ENCODE measurements at places on chromosomes 7 and 10. TPM values are rescaled to one million over a fixed set of nuclear protein-coding genes. Genes with fewer than 3 reads are reported as not detected.

GRCh38 chr7:36895192-36895591 lies 170.9 kb upstream of the AOAH start:
- no peak for DNase-seq
- H3K27me3 ChIP-seq: no peaks in the 10 kb centered on the region
- no peak overlapping the region for H3K27ac ChIP-seq
- no peaks in the 10 kb centered on the region for H3K36me3 ChIP-seq
- H3K4me1 ChIP-seq: no peaks in the 10 kb centered on the region
- no peak overlapping the region for H3K4me3 ChIP-seq

The KRIT1 gene
- total RNA-seq: 37.8 TPM

- DNase-seq: no peak
- peaks cover 6% of the 10 kb centered on the region for H3K36me3 ChIP-seq
- H3K4me3 ChIP-seq: peak overlapping the region; percentile 98
- H3K4me1 ChIP-seq: peaks cover 46% of the 10 kb centered on the region
These were observed 2.7 kb downstream of the CUL1 start for GRCh38 chr7:148701414-148701813.

GRCh38 chr7:157660971-157661610 lies 324.3 kb downstream of the DNAJB6 start:
- H3K36me3 ChIP-seq: no peaks in the 10 kb centered on the region
- H3K27ac ChIP-seq: no peak overlapping the region
- H3K27me3 ChIP-seq: peaks cover 1% of the 10 kb centered on the region
- H3K4me1 ChIP-seq: no peaks in the 10 kb centered on the region
- no peak for DNase-seq

DNA sequence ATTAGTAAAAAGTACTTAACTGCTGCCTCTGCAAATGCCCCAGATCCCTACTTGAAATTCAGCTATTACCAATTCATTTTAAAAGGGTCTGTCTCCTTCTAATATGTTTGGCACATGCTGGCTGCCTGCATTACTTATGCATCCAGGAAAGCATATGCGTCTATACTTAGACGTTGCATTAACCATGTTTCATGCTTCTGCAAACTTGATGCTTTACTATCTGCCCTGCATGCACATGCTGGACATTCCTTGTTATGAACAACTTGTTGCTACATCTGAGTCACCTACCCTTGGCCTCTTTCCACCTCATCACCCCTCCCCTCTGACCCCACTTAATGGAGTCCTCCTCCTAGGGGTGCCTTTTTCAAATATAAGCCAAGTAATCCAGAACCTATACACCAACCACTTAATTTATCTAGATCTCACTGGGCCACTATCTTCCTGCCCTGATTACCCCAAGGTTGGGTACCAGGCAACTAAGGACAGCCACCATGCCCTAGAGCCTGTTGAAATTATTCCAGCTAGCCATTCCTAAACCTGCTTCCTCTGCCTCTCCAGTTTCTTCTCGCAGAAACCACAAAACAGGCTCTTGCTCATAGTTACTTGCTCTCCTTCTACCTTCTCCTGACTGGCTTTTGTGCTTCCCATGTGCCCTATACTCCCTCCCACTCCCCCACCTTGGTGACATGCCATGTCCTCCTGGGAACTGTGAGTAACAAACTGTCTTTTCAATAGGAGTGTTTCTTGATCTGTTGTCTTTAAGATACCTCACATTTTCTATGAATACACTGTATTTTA lies 1187.9 kb downstream of the REEP3 start:
- H3K4me1 ChIP-seq: peaks cover 1% of the 10 kb centered on the region
- H3K4me3 ChIP-seq: no peak overlapping the region
- no peaks in the 10 kb centered on the region for H3K27me3 ChIP-seq
- no peak for DNase-seq
- H3K27ac ChIP-seq: no peak overlapping the region

GRCh38 chr10:104614245-104614831 lies 26.8 kb upstream of the SORCS3 start:
- no peaks in the 10 kb centered on the region for H3K4me1 ChIP-seq
- H3K27me3 ChIP-seq: no peaks in the 10 kb centered on the region
- H3K36me3 ChIP-seq: peaks cover 2% of the 10 kb centered on the region
- no peak overlapping the region for H3K4me3 ChIP-seq
- H3K27ac ChIP-seq: no peak overlapping the region

GRCh38 chr10:130430291-130430690 lies 294.1 kb downstream of the GLRX3 start:
- no peak for DNase-seq
- no peak overlapping the region for H3K4me3 ChIP-seq
- no peak overlapping the region for H3K27ac ChIP-seq
- no peaks in the 10 kb centered on the region for H3K4me1 ChIP-seq

GRCh38 chr7:3282457-3282856 lies 18.6 kb upstream of the SDK1 start:
- no peaks in the 10 kb centered on the region for H3K27me3 ChIP-seq
- no peak overlapping the region for H3K4me3 ChIP-seq
- peaks cover 15% of the 10 kb centered on the region for H3K36me3 ChIP-seq

The EGFR gene
- 12.8 TPM for total RNA-seq

The TRRAP gene
- total RNA-seq: 68.7 TPM

GRCh38 chr7:158645842-158646241 lies 58.2 kb upstream of the PTPRN2 start:
- peak overlapping the region; percentile 85 for H3K27ac ChIP-seq
- peaks cover 6% of the 10 kb centered on the region for H3K4me1 ChIP-seq
- H3K27me3 ChIP-seq: no peaks in the 10 kb centered on the region
- no peak for DNase-seq
- H3K36me3 ChIP-seq: no peaks in the 10 kb centered on the region
- H3K4me3 ChIP-seq: no peak overlapping the region

- H3K4me1 ChIP-seq: peaks cover 3% of the 10 kb centered on the region
- no peaks in the 10 kb centered on the region for H3K36me3 ChIP-seq
- no peak for DNase-seq
- H3K27me3 ChIP-seq: no peaks in the 10 kb centered on the region
These were observed 232.1 kb upstream of the PCLO start for GRCh38 chr7:83394776-83395175.

The PDZD7 gene
- total RNA-seq: 1.5 TPM

DNA sequence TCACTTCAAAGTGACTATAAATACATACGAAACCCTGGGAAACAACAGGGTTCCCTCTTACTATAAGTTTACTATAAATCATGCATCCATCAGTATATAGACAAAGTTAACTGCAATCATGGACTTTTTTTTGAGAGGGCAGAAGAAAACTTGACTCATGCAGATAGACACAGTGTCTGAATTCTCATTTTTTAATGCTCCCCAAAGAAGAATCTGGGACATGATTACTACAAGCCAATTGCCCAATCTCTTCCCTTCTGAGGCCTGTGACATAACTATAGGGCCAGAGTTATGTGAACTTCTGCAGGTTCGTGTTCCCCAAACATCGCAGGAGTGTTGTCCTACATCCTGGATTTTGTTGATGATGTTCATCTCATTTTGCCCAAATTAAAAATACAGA lies 376.5 kb downstream of the KCNMA1 start:
- H3K4me1 ChIP-seq: no peaks in the 10 kb centered on the region
- H3K36me3 ChIP-seq: peaks cover 9% of the 10 kb centered on the region
- no peak overlapping the region for H3K27ac ChIP-seq
- no peak overlapping the region for H3K4me3 ChIP-seq
- peaks cover 4% of the 10 kb centered on the region for H3K27me3 ChIP-seq

The FANK1 gene
- 0.59 TPM for total RNA-seq

- peaks cover 16% of the 10 kb centered on the region for H3K4me1 ChIP-seq
- no peaks in the 10 kb centered on the region for H3K36me3 ChIP-seq
- DNase-seq: peak; percentile 62
- H3K4me3 ChIP-seq: peak overlapping the region; percentile 35
- peak overlapping the region; percentile 90 for H3K27ac ChIP-seq
These were observed 84.0 kb downstream of the GSAP start for GRCh38 chr7:77331938-77332695.

DNA sequence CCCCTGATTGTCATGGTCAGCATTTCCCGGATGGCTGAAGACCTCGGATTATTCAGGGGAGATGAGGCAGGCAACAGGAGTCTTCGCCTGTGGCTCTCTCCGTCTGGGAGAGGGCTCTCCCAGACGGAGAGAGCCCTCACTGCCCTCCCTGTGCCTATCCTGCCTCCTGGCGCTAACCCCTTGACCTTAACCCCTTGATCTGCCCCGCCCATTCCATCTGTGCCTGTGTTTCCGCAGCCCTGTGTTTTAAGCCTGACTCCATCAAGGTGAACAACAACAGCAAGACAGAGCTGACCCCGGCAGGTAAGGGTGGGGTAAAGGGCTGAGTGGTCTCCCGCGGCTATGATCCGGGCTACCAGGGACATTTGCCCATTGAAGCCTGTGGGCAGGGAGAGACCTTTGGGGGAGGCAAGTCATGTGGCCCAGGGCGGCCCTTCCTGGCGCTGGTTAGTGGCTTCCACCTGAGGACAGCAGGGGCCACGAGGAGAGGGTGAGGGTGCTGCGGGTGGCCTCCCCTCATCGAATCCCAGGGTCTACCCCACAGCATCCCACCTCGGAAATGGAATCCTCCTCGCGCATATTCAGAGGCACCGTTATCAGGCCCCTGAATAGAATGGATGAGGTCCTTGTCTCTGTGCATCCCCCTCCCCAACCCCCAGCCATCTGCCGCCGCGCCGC lies 4.2 kb upstream of the MUC12 start:
- H3K4me3 ChIP-seq: peak overlapping the region; percentile 94
- H3K27me3 ChIP-seq: peaks cover 21% of the 10 kb centered on the region
- peak; percentile 47 for DNase-seq
- no peaks in the 10 kb centered on the region for H3K36me3 ChIP-seq
- H3K4me1 ChIP-seq: peaks cover 11% of the 10 kb centered on the region
- H3K27ac ChIP-seq: peak overlapping the region; percentile 91

GRCh38 chr10:124470544-124471434 lies 9.2 kb downstream of the LHPP start:
- H3K27ac ChIP-seq: no peak overlapping the region
- no peaks in the 10 kb centered on the region for H3K36me3 ChIP-seq
- DNase-seq: no peak
- H3K4me3 ChIP-seq: no peak overlapping the region
- peaks cover 3% of the 10 kb centered on the region for H3K4me1 ChIP-seq

DNA sequence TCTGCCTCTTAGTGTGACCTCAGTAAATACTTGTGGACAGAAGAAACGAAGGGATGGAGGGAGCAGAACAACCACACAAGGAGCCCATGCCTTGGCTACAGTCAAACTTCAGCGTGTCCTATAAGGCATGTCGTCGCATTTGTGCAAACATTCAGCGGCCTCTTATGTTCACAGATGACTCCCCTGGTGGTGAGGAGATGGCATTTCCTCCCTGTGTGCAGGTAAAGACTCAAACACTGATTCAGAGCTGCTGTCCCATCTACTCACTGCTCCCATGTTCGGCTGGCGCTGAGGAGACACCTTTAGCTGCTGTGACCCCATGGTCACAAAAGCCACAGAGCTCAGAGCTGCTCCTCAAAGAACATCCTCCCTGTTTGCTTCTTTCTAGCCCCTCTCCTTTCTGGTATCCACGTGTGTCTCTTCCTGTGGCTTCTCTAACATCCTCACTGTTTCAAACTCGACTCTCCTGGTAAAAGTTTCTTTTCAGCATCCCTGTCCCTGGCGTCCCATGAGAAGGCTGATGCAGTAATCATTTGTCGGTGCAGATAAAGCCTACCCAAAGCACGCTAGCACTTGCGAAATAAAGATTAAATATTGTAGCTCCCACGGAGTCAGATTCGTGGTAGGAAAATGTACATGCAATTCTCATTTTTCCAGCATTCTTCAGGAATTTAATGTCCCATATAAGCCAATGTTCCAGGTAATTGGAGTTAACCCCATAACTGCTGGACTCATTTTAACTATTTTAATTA lies 124.9 kb upstream of the NEBL start:
- H3K4me3 ChIP-seq: no peak overlapping the region
- DNase-seq: no peak
- H3K4me1 ChIP-seq: peaks cover 1% of the 10 kb centered on the region
- no peaks in the 10 kb centered on the region for H3K27me3 ChIP-seq

DNA sequence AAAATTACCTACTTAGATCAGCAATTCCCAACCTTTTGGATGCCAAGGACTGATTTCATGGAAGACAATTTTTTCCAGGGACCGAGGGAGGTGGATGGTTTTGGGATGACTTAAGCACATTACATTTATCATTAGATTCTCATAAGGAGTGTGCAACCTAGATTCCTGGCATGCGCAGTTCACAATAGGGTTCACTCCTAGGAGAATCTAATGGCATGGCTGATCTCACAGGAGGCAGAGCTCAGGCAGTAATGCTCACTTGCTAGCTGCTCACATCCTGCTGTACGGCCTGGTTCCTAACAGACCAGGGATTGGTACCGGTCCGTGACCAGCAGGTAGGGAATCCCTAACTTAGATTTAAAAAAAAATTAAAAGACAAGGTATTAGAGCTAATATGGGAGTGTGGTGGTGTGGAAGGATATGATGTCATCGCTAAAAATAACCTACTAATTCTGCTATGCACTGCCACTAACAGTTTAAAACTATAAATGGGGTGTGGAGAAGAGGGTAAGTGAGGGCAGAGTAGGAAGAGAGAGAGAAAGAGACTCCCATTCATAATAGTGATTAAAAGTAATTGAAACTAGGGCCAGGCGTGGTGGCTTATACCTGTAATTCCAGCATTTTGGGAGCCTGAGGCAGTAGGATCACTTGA lies 282.7 kb downstream of the BAMBI start:
- no peak for DNase-seq
- H3K27me3 ChIP-seq: no peaks in the 10 kb centered on the region
- no peak overlapping the region for H3K4me3 ChIP-seq
- H3K4me1 ChIP-seq: no peaks in the 10 kb centered on the region

DNA sequence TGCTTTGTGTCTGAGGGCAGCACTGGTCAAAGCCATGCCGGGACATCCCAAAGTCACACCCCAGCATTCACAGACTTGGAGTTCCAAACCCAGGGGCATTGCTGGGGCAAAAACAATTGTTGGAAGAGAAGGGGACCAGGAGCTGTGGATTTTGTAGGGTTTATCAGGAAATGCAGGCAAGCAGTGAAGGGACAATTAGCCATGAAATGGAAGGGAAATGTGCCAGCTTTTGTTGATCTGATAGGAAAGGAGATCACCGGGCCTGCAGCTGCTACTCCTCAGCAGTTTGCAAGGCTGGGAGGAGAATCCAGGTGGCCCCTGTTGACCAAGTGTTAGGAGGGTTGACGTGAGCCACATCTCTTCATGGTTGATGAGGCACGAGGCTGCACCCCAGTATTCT lies 2.5 kb upstream of the BRI3 start:
- H3K27ac ChIP-seq: no peak overlapping the region
- no peak for DNase-seq

The A1CF gene
- not detected for total RNA-seq

- no peak overlapping the region for H3K4me3 ChIP-seq
- H3K27ac ChIP-seq: no peak overlapping the region
- no peaks in the 10 kb centered on the region for H3K27me3 ChIP-seq
- H3K4me1 ChIP-seq: no peaks in the 10 kb centered on the region
These were observed 42.9 kb upstream of the BHLHA15 start for GRCh38 chr7:98168181-98168903.

DNA sequence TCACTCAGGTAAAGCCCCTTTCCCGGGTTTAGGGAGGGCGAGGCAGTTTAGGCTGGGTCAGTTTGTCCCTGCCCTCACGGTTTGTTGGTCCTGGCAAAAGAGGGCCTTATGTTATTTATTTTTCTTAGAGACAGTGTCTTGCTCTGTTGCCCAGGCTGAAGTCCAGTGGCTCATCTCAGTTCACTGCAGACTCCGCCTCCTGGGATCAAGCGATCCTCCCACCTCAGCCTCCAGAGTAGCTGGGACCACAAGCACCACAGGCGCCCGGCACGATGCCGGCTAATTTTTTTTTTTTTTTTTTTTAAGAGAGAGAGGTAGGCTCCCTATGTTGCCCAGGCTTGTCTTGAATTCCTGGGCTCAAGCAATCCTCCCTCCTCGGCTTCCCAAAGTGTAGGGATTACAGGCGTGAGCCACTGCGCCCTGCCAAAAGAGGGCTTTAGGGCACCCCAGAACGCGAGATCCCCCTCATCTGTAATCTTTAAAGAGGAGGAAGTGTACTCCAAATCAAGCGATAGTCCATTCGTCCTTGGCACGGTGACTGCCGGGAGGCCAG lies 626 bp upstream of the BMS1 start:
- H3K4me1 ChIP-seq: no peaks in the 10 kb centered on the region
- DNase-seq: no peak
- H3K27ac ChIP-seq: peak overlapping the region; percentile 84

All from glutamatergic neuron (in vitro differentiated cells).